OCI-M1 (cell line): ENCODE measurements at places on chromosomes 7 and 10.
A peak's percentile ranks its signal among the peaks of the same experiment; 100 is the strongest.

- DNase-seq, result peak; percentile 31
These were observed 72.4 kb downstream of the CTTNBP2 start for GRCh38 chr7:117800841-117801240.

DNA sequence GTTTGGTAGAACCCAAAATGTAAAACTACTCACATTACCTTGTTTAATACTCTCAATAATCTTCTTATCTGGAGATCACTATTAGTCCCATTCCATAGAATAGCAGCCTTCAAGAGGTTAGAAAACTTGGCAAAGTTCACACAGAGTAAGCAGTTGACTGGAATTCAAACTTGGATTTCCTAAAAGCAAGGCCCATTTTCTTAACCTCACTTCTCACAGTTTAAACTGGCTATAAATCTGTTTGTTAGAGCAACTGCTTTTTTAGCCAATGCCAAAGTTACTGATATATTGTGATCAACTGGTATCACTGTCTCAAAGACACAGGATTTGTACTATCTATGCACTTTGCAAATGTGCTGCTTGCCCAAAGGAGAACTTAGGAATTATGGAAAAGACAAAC lies 230.2 kb downstream of the THSD7A start:
- DNase-seq, result no peak

GRCh38 chr7:150800581-150801241 lies at the start of gene TMEM176A:
TMEM176A (plus strand) TSS chr7:150800769; CDS start chr7:150801551, 782 bp downstream.
- no peak for DNase-seq

- DNase-seq, result no peak
These were observed 447.4 kb downstream of the DNAJB6 start for GRCh38 chr7:157784041-157784835.

DNA sequence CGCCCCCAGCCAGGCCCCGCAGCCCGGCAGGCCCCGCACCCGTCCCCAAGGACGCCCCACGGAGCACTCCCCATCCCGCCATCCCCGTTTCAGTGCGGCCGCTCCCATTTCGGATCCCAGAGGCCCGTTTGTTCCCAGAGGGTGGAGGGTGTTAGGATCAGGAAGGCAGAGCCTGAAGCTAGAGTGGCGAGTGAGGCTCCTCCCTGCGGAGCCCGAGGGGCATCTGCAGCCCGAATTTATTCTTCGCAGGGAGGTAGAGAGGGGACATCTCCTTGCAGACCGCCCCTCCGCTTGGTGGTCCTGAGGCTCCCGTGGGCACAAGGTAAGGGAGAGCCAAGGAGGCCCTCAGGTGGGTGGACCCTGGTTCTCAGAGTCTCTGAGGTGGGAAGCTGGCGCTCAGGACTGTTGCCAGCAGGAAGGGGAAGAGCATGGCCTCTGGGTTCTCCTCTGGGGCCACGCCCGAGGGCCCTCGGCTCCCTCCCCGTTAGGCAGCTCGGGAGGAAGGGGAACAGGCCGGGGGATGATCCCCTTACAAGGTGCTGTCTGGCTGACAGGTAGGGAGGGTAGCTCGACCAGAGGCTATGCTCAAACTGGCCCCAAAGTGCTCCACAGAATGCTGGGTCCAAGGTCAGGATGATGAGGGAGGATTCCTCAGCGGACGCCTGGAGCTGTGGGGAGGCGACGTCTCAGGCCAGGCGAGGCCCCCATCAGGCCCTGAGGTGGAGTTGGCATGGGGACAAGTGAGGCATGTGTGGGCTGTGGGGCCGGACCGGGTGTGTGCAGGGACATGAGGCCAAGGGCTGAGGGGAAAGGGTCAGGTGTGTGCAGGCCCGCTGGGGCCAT lies 17.4 kb downstream of the POLL start:
- DNase-seq, result no peak

DNA sequence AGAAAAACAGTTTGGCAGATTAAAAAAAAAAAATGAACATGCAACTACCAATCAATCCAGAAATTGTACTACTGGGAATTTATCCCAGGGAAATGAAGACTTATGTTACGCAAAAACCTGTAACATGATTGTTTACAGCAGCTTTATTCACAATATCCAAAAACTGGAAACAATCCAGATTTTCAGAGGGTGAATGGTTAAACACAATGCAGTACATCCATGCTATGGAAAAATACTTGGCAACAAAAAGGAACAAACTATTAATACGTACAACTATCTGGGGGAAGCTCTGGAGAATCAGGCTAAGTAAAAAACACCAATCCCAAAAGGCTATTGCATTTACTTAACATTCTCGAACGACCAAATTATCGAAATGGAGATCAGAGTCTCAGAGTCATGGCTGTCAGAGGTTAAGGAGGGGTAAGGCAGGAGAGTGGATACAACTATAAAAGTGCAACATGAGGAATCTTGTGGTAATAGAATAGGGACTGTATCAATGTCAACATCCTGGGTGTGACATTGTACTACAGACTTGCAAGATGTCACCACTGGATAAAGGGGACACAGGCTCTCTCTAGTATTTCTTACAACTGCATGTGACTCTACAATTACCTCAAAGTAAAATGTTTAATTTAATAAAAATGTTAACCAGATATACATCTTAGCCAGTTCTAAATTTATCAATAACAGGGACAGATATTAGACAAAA lies 21.5 kb upstream of the RUFY2 start:
- DNase-seq, result no peak

DNA sequence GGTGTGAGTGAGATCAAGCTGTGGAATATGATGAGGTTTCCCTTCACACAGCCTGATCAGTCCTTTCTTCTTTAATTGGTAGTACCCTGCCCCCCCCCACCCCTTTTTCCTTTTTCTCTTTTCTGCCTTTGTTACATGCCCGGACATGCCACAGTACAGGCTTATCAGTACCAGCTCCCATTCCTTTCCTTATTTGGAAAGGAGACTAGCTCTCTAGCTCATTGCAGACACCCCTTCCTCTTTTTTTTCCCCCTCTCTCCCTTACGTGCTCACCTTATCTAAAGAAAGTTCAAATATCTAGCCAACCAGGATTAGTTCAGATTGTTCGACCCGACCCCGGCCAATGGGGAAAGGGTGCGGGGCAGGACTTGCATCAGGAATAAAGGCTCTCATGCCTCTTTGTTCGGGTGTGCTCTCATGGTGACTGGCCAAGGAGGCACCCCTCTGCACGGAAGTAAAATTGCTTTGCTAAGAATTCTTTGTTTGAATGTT lies 230.4 kb downstream of the ACTR3B start:
- peak; percentile 76 for DNase-seq

DNA sequence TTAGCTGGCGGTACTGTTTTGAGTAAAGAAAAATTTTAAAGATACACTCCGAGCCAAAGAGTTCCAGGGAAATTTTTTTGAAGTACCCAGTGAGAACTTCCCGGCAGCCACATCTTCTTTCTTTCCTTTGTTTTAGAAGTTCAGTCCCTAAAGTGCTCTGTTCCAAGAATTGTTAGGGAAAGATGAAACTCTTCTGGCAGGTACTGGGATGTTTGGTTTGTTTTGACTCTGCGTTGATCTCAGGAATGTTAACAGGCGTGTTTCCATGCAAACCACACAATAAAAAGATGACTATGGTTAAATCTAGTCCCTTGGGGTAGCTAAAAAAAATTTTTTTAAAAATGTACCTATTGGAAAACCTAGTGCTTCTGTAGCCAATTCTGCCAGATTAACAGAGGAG lies 224.7 kb upstream of the PHYHIPL start:
- no peak for DNase-seq

GRCh38 chr10:58177362-58177947 lies 90.2 kb downstream of the IPMK start:
- DNase-seq, result peak; percentile 68

- peak; percentile 52 for DNase-seq
These were observed 67.7 kb downstream of the ELAPOR2 start for GRCh38 chr7:86991771-86992191.

- no peak for DNase-seq
These were observed 19.0 kb upstream of the C10orf71 start for GRCh38 chr10:49280001-49280408.

- DNase-seq, result no peak
These were observed 15.8 kb downstream of the DPY19L1 start for GRCh38 chr7:35021445-35021844.

GRCh38 chr7:72118366-72118765 lies 293.8 kb downstream of the CALN1 start:
- no peak for DNase-seq

GRCh38 chr7:12569673-12570072 lies 847 bp upstream of the SCIN start:
- no peak for DNase-seq

GRCh38 chr7:36625247-36625646 lies 99.0 kb downstream of the AOAH start:
- no peak for DNase-seq

GRCh38 chr7:50812841-50813475 lies 30.3 kb upstream of the GRB10 start:
- peak; percentile 7 for DNase-seq

DNA sequence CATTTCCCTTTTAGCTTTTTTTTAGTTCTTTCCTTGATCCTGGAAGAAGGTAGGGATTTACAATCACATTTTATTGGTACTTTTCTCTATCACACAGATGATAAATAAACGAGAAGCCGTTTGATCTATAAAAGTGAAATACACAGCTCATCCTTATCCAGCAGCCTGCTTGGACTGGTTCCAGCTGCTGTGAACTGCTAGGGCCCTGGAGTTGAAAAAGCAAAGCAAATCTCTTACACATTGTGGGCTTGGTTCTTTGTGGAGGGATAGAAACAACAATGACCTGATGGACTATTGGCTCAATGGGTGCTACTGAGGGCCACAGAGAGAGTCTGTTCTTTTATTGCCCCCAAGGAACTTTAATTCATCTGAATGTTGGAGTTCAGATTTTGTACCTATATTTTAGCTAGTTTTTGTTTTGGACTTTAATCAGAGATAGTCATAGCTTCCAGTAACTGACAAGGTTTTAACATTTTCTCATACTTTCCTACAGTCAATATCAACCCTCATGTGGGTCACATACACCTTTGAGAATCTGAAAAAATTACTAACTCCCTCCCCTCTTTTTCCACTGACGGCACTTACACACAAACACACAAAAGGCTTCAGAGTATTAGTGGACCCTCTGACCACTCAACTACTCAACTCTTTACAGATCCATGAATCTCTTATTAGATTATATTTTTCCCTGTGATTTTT lies 91.6 kb upstream of the CCDC6 start:
- DNase-seq, result no peak

GRCh38 chr10:329361-330099 lies 194.3 kb downstream of the ZMYND11 start:
- DNase-seq, result peak; percentile 85

- peak; percentile 3 for DNase-seq
These were observed 60.0 kb downstream of the RAPGEF5 start for GRCh38 chr7:22296916-22297315.

- DNase-seq, result no peak
These were observed 3.8 kb upstream of the CAV2 start for GRCh38 chr7:116495736-116496135.

GRCh38 chr7:45944058-45944457 lies 23.0 kb upstream of the IGFBP3 start:
- peak; percentile 7 for DNase-seq

DNA sequence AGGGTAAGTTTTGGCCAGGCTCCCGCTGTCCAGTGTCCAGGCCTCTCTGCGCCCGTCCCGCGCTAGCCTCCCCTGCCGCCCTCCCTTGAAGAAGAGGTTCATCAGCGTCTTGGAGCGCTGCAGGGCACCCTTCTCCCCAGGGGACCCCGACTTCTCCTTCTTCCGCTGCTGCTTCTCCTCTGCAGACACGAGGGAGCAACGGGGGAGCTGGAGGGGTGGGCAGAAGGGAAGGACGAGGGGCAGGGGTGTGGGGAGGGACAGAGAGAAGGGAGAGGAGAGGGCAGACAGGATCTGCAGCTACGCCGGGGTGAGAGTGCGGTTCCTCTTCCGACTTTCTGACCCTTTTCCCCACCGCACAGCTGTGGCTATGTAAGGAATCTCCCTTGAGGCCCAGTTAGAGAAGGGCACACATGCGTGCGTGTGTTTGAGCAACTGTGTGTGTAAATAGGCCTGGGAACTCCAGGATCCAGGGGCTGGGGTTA lies 12.8 kb downstream of the PDZD7 start:
- DNase-seq, result no peak

GRCh38 chr7:94559972-94560371 lies 50.4 kb downstream of the CASD1 start:
- DNase-seq, result no peak

DNA sequence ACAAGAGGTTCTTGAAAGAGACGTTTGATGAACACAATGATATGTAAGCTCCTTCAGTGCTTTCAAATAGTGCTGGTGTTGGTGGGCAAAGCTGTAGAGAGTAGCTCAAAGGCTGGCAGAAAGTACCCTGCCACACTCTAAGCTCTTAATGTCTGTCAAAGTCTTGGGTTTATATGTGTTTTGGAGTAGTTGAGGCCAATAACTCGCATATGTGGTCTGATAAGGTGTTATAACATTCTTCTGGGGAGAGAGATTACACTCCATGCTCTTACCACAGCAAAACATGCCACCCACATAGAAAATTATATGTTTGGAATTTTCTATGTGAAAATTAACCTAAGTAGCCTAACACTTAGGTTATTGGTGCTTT lies 30.8 kb upstream of the NME8 start:
- peak; percentile 33 for DNase-seq

GRCh38 chr10:683448-684071 lies 5.9 kb downstream of the DIP2C start:
- no peak for DNase-seq

- no peak for DNase-seq
These were observed 90.1 kb upstream of the ADCY1 start for GRCh38 chr7:45484094-45484493.

GRCh38 chr10:131943021-131943814 lies 38.5 kb downstream of the BNIP3 start:
- DNase-seq, result peak; percentile 44

DNA sequence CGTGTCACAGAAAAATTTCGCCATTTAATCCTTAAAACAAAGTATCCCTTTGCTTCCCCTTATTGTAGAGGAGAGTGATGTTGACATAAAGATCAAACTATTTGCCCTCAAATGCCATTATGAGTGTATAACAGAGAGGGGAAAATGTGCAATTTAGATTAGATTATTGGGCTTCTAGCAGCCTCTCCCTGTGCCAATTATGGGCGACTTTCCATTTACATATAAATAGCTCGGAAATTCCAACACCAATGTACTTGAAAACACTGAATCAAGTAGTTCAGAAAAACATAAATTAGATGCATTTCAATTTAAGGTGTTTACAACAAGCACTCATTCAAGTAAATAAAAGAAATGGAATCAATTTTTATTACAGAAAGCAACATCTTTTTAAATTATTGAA lies 64.6 kb upstream of the LRRN3 start:
- DNase-seq, result no peak

DNA sequence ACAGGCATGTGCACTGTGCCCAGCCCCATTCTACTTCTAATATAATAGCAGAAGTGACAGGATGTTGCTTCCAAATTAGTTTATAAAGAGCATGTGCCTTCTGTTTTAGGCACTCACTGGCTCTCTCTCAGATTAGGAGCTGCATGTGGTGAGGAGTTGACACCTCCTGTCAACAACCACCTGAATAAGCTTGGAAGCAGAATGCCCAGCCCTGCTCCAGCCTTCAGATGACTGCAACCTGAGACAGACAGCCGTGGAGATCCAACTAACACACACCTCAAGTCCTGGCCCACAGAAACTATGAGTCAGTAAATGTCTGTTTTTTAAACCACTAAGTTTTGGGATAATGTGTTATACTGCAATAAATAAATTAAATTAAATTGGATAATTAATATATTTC lies 54.5 kb downstream of the PARD3 start:
- no peak for DNase-seq
